ENCODE measurements at places on chromosomes 6 and 20.

DNA sequence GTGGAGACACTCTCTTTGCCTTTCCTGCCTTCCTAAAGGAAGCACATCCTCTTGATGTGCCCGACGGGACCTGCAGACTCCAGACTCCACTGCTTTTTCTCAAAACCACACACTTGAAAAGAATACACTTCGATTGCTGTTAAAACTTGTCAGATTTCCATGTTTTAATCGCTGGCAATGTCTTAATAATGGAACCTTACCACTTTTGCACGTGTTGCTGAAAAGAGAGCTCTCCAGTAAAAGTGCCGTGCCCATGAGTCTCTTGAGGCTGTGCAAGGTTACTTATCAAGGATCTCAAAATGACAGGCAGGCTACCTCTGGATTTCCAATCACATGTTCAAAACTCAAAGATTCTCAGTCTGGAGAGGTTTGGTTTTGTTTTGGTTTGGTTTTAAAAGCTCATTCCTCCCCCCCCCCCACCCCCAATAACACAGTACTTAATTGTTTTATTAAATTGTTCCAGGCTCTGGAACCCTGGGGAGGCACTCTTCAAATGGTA lies 12.0 kb upstream of the TFAP2A start:
- no peak overlapping the region for H3K27ac ChIP-seq
- H3K27me3 ChIP-seq = peaks cover 63% of the 10 kb centered on the region
- no peaks in the 10 kb centered on the region for H3K36me3 ChIP-seq
- DNase-seq = no peak
- H3K4me1 ChIP-seq = no peaks in the 10 kb centered on the region

DNA sequence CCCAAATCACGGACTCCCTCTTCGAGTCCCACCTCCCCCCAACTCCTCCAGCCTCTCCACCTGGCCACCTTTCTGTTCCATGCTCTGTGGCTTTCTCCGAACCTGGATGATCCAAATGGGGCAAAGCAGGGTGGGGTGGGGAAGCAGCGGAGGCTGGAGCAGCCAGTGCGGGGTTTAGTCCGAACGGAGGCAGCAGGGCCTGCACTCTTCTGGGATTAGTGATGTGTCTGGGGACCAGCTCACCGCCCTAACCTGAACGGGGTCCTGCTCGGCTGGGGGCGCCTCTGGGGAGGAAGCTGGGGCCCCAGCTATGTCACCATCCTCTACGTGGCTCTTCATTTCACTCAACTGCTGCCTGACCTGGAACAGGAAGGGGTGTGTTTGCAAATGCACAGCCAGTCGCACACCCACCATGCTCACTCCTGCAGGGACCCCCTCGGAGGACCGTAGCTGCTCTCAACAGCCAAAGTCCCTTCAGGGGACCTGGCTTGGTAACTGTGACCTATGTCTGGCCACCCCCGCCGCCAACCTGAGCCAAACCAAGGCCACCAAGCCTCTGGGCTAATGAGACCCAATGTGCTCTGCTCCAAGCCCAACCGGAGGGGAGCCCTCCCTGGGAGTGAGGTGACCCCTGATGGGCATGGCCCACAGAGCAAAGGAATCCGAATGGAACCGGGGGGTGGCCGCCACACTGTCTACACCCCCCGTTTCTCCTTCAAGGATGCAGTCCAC lies 46.8 kb downstream of the DSTN start:
- DNase-seq = peak; percentile 23
- H3K27ac ChIP-seq = no peak overlapping the region
- no peaks in the 10 kb centered on the region for H3K4me1 ChIP-seq
- H3K36me3 ChIP-seq = peaks cover 46% of the 10 kb centered on the region
- H3K4me3 ChIP-seq = no peak overlapping the region

DNA sequence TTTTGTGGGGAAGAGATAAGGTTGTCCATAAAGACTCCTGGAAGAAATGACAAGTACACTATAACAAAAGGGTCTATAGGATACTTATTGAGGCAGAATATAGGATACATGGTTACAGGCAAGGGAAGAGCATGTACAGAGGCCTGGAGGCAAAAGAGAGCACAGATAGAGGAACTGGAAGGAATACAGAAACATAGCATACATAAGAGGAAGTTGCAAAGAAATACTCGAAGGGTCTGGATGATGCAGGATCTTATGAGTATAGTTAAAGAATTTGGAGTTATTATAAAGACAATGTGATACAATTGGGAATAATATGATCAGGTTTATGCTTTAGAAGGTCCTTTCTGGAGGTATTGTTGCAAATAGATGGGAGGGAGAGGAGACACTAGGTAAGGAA lies 592.7 kb upstream of the POU3F2 start:
- no peak overlapping the region for H3K27ac ChIP-seq
- no peaks in the 10 kb centered on the region for H3K27me3 ChIP-seq
- no peaks in the 10 kb centered on the region for H3K4me1 ChIP-seq
- H3K36me3 ChIP-seq = no peaks in the 10 kb centered on the region
- DNase-seq = no peak
- H3K4me3 ChIP-seq = no peak overlapping the region

DNA sequence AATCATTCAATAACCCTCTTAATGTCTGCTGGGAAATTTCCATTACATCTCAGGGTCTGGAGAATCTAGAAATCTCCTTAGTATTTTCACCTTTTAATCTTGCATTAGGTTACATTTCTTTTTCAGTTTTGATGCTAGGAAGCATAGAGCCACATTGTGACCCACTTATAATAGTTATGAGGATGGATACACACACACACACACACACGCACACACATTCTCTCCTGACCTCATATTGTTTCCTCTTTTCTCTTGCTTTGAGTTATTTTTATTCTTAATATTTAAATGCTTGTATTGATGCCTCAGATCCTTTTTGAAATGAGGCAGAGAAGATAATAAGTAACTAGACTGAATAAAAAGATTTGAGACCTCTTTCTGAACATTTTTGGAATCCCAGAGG lies 128.4 kb downstream of the KLHL32 start:
- no peaks in the 10 kb centered on the region for H3K27me3 ChIP-seq
- H3K36me3 ChIP-seq = no peaks in the 10 kb centered on the region
- H3K27ac ChIP-seq = no peak overlapping the region

GRCh38 chr6:158072083-158072721 lies 90.5 kb downstream of the SYNJ2 start:
- DNase-seq = peak; percentile 75
- no peaks in the 10 kb centered on the region for H3K27me3 ChIP-seq
- peaks cover 64% of the 10 kb centered on the region for H3K36me3 ChIP-seq
- no peak overlapping the region for H3K27ac ChIP-seq

DNA sequence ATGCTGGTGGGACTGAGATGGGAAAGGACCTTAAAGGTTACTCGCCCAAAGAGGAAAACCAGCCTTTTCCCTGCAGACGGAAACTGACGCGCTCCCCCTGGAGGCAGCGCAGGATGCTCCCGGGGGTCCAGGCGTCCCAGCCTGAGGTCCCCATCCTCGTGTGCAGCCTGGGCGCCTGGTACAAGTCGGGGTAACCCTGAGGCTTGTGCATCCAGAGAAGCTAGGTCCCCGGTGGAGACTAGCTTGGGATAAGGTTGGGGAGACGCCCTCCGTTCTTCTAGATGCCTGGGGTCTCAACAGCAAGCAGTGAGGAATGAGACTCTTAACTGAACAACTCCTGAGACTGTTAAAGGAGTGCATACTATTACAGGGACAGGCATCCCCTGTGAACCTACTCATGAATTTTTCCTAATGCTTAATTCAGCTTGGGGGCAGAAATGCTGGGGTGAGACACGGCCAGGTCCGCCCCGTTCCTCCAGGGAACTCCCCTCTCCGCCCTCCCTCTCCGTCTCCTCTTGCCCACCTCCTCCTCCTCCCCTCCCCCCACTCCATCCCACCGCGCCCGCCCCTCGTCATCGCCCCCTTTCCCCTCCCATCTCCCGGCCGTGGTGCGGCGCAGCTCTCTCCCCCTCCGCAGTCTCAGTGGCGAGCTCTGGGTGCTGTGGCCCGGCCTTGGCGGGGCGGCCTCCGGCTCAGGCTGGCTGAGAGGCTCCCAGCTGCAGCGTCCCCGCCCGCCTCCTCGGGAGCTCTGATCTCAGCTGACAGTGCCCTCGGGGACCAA lies at the start of gene PRSS35:
Gene PRSS35 (plus strand): TSS at position 634 of the 781 bp plus-strand sequence. CDS start 10,908 bp downstream, outside the sequence.
- no peaks in the 10 kb centered on the region for H3K4me1 ChIP-seq
- no peak within 1 kb of the TSS for H3K27ac ChIP-seq
- peak within 1 kb of the TSS; percentile 87 for H3K4me3 ChIP-seq
- H3K36me3 ChIP-seq = no peaks in the 10 kb centered on the region
- H3K27me3 ChIP-seq = no peaks in the 10 kb centered on the region

DNA sequence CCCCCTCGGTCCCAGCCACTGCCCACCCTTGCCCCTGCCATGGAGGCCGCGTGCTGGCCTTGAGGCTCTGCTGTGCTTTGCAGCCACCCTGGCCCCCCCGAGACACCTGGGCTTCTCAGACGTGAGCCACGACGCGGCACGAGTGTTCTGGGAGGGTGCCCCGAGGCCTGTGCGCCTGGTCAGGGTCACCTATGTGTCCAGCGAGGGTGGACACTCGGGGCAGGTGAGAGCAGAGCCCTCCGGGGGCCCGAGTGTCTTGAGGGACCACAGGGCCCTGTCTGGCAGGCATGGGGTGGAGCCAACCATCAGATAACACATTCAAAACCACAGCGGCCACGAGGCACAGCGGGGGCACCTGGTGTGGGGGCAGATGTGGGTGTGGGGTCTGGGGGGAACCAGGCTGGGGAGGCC lies 18.9 kb downstream of the COL20A1 start:
- H3K4me3 ChIP-seq = no peak overlapping the region
- no peaks in the 10 kb centered on the region for H3K27me3 ChIP-seq
- no peaks in the 10 kb centered on the region for H3K36me3 ChIP-seq
- H3K27ac ChIP-seq = no peak overlapping the region

DNA sequence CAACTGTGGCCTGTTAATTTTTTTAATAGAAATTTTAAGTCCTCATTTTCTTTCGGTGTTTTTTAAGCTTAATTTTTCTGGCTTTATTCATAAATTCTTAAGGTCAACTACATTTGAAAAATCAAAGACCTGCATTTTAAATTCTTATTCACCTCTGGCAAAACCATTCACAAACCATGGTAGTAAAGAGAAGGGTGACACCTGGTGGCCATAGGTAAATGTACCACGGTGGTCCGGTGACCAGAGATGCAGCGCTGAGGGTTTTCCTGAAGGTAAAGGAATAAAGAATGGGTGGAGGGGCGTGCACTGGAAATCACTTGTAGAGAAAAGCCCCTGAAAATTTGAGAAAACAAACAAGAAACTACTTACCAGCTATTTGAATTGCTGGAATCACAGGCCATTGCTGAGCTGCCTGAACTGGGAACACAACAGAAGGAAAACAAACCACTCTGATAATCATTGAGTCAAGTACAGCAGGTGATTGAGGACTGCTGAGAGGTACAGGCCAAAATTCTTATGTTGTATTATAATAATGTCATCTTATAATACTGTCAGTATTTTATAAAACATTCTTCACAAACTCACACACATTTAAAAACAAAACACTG lies 10.1 kb downstream of the HFE start:
- no peak overlapping the region for H3K27ac ChIP-seq
- DNase-seq = peak; percentile 72
- H3K4me1 ChIP-seq = no peaks in the 10 kb centered on the region
- peaks cover 7% of the 10 kb centered on the region for H3K36me3 ChIP-seq

DNA sequence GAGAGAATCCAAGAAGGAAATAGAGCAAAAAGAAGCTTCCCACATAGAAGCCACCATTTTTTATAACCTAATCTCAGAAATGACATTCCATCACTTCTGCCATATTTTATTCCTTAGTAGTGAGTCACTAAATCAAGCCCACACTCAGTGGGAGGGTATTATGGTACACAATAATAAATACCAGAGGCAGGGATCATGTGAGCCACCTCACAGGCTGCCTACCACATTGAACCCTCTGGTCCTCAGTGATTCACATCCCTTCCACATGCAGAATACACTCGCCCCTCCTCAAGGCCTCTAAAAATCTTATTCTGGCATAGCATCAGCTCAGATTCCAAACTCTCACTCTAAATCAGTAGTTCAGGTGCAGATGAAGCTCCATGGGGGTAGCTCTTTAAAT lies 49.4 kb downstream of the TMC2 start:
- no peak for DNase-seq
- H3K27ac ChIP-seq = no peak overlapping the region
- no peak overlapping the region for H3K4me3 ChIP-seq
- no peaks in the 10 kb centered on the region for H3K27me3 ChIP-seq
- H3K36me3 ChIP-seq = no peaks in the 10 kb centered on the region
- no peaks in the 10 kb centered on the region for H3K4me1 ChIP-seq

GRCh38 chr6:75183099-75183541 lies 22.7 kb downstream of the COL12A1 start:
- no peak for DNase-seq
- no peaks in the 10 kb centered on the region for H3K4me1 ChIP-seq
- no peaks in the 10 kb centered on the region for H3K36me3 ChIP-seq
- no peak overlapping the region for H3K4me3 ChIP-seq

DNA sequence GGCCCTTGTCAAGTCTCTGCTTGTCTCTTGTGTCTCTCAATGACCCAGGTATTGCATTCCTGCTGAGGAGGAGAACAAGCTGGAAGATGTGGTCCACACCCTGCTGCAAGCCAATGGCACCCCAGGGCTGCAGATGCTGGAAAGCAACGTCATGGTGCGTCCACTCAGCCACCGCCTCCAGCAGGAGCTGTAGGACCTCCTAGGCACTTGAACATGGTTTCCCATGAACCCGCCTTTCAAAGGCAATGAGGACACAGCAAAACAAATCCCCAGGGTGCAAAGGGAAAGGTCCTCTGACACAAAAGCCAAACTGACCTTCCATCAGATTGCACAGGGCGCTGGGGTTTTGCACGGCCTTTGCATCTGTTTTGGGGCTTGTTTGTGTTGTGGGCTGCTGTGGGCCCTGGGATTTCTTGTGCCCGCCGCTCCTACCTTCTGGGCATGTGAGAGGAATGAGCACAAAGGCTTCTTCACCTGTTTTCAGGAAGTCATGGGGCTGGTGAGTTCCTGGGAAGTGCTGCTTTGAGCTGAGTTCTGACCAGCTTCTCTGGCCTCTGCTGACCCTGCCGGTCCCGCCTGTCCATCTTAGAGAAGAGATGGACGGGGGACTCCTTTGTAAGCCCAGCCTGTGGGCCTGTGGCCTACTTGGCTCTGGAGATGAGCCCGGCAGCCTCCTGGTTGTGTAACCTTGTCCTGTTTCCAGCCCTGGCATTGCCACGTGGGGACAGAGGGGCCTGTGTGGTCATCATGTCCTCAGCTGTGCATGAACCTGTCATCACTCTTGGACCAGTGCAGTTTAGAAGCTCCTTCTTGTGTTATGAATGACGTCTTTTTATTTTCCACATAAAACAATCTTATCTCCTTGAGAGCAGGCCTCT lies 151.3 kb downstream of the DTNBP1 start:
- no peak for DNase-seq
- H3K27me3 ChIP-seq = no peaks in the 10 kb centered on the region
- no peak overlapping the region for H3K27ac ChIP-seq
- H3K4me3 ChIP-seq = no peak overlapping the region
- no peaks in the 10 kb centered on the region for H3K4me1 ChIP-seq

- no peak overlapping the region for H3K27ac ChIP-seq
- no peaks in the 10 kb centered on the region for H3K36me3 ChIP-seq
- H3K4me3 ChIP-seq = no peak overlapping the region
- DNase-seq = no peak
- H3K4me1 ChIP-seq = no peaks in the 10 kb centered on the region
Measured at GRCh38 chr6:45724511-45724910, 291.1 kb downstream of the CLIC5 start.

- H3K4me1 ChIP-seq = no peaks in the 10 kb centered on the region
- H3K36me3 ChIP-seq = no peaks in the 10 kb centered on the region
- peak; percentile 74 for DNase-seq
- no peak within 1 kb of the TSS for H3K27ac ChIP-seq
- no peaks in the 10 kb centered on the region for H3K27me3 ChIP-seq
- H3K4me3 ChIP-seq = peak within 1 kb of the TSS; percentile 95
Measured at GRCh38 chr20:3407040-3407770, at the start of gene DNAAF9. Gene DNAAF9, minus strand, starts transcription at chr20:3407669. Its CDS starts 112 bp downstream, at chr20:3407557.

- H3K36me3 ChIP-seq = no peaks in the 10 kb centered on the region
- H3K27me3 ChIP-seq = no peaks in the 10 kb centered on the region
- no peak overlapping the region for H3K27ac ChIP-seq
- H3K4me3 ChIP-seq = no peak overlapping the region
- no peak for DNase-seq
Measured at GRCh38 chr6:63527658-63528514, 44.4 kb upstream of the LOC128125822 start.

Data from H9 (cell line).